ENCODE measurements at places on chromosomes 2 and 18. TPM values are rescaled to one million over a fixed set of nuclear protein-coding genes. Genes with fewer than 3 reads are reported as not detected.

DNA sequence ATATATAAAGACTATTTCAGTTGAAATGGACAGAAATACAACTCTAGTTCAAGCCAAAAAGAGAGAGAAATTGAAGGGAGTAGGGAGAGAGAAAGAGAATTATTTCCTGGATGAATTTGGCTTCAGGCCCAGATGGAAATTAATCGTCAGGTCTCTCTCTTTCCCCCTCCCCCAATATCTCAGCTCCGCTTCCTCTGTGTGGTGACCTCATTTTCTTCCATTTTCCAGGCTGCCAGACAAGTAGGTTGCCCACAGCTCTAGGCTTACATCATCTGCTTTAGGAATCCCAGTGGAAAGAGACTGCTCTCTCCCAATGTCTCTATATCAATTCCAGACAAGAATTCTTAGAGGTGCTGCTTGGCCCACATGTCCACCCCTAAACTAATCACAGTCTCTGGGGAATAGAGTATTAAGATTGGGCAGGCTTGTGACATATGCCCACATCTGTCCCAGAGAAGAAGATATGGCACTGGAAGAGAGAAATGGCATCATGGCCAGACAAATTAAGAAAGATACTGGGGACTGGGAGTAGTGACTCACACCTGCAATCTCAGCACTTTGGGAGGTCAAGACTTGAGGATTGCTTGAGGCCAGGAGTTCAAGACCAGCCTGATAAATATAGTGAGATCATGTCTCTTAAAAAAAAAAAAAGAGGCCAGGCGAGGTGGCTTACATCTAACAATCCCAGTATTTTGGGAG lies 37.2 kb upstream of the CFAP36 start:
- DNase-seq, result no peak

DNA sequence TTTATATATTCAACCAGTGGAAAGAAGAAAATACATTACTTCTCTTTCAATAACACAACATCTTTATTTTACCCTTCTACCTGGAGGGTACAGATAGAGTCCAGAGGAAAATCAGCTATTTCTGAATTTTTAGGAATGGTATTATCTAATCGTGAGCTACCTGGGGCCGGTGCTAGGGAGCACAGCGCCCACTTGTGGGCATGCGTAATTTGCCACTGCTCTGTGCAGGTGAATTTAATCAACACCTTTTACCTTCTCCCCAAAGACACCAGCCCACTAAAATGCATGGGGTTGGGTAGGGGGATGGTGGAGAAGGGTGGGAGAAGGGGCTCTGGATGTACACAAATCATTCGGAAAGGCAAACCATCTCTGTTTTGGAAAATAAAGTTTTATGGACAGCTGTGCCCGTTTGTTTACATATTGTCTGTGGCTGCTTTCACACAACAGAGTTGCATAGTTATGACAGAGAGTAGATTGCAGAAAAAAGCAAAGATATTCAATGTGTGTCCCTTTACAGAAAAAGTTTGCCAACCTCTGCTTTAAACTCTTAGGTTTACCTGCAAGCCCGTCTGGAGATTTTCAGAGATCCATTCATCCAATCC lies 51.5 kb upstream of the DCC start:
- peak; percentile 1 for DNase-seq

DNA sequence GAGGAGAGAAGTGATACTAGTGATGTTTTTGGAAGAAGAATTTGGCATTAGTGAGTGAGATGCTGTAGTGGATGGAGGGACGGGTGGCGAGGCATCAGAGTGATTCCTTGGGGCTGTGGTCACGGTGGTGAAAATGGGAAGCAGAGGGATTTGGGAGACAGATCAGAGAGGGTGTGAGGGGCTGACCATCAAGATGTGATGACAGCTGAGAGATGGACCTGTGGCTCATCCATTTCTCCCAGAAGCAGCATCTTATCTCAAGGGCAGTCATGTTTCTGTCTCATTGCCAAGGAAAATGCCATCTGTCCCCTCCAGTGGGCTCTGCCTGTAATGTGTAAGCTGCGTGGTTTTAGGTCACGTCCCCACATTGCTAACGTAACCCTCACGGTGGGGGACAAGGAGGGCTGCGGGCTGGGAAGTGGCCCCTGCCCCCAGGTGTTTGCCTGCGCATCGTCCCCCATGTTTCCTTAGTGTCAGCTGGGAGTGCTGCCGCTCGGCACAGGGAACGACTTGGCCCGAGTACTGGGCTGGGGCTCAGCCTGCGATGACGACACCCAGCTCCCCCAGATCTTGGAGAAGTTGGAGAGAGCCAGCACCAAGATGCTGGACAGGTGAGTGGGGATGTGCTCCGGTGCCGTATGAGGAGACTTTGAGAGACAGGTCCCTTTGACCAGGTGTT lies 91.0 kb downstream of the DGKD start:
- DNase-seq, result no peak

GRCh38 chr2:231300722-231301076 lies 94.8 kb upstream of the B3GNT7 start:
- DNase-seq, result no peak

DNA sequence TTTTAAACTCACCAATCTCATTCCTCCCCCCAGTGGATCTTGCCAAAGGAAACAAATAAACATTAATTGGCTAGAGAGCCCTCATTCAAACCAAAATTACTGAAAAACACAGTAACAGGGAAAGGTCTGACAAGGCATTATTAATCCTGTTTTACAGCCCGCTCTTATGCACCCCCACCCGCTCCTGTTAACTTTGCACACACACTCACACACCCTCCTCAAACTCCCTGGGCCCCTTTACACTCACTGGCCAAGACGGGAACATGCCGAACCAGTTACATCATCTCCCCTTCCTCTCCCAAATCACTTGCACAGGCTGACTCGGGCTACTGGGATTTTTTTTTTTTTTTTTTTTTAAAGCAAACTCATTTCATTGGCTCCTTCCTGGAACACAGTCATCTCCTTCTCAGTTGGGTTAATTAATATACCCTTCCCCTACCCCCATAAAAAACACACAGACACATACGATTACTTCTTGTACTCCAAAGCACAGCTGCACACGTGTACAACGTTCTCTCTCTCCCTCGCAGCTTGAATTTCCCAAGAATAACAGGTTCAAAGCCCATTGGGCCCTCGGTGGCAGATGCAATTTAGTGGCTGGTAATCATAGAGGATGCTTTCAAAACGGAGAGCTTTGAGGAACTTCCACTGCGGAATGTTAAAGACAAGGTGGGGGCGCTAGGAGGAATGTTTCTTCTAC lies 31.8 kb downstream of the KLF7 start:
- no peak for DNase-seq

- DNase-seq, result no peak
These were observed 305.7 kb upstream of the SETBP1 start for GRCh38 chr18:44374966-44375365.

ROCK2 gene
- 7.0 TPM for total RNA-seq

AKAIN1 gene
- not detected for total RNA-seq

All from hematopoietic multipotent progenitor cell (in vitro differentiated cells).